ENCODE measurements at places on chromosomes 4 and X. TPM values are rescaled to one million over a fixed set of nuclear protein-coding genes. Genes with fewer than 3 reads are reported as not detected.

The UGT2B15 gene
- not detected for total RNA-seq

DNA sequence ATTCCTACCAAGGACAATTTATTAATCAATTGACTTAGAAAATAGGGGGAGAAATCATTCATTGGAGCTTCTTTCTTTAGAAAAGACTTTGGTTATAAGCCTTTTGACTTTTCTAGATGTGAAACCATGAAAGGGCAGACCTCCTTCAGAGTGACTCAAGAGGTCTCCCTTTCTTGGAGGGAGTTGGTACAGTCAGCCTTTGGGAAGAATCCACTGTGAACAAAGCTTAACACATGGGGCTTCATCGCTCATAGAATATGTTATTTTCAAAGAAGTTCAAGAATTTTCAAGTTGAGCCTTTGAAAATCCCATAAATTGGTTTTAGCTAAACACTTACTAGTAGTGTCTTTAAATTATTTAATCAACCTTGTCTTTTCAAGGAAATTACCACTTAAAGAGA lies 28.0 kb downstream of the RIPPLY1 start:
- DNase-seq: no peak

GRCh38 chr4:106312377-106312776 lies 3.6 kb downstream of the TBCK start:
- no peak for DNase-seq

DNA sequence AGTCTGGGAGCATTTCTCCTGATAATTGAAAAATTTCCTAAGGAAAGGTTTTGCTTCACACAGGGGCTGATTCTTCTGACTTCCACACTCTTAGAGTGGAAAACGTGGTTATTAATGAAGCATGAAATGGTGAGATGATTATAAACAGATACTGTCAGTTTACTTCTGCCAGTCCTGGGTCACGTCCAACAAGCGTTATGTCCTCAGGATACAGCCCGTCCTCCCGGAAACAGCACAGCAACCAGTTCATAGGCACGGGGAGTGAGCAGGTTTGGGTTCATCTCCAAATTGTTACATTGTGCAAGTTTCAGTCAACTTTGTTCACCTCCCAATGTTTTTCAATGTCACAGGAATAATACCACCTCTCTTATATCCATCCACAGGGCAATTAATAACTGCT lies 98.8 kb downstream of the NPNT start:
- no peak for DNase-seq

- no peak for DNase-seq
Observed at GRCh38 chrX:112852851-112853250, 12.2 kb upstream of the AMOT start.

- no peak for DNase-seq
Observed at GRCh38 chrX:13495232-13495631, 74.2 kb upstream of the EGFL6 start.

DNA sequence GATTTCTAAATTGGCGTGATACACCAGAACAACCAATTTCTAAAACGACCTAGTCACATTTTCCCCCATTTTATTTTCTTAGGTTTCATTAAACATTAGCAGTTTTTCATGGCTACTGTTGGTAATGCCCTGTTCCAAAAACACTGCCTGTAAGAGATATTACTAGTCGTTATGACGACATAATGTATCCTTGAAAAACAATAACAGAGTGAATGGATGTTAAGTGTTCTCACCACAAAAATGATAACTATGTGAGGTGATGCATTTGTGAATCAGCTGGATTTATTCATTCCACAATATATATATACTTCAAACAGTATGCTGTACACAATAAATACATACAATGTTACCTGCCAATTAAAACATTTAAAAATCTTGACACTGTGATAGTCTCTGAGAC lies 1147.6 kb upstream of the PCDH10 start:
- DNase-seq: no peak

DNA sequence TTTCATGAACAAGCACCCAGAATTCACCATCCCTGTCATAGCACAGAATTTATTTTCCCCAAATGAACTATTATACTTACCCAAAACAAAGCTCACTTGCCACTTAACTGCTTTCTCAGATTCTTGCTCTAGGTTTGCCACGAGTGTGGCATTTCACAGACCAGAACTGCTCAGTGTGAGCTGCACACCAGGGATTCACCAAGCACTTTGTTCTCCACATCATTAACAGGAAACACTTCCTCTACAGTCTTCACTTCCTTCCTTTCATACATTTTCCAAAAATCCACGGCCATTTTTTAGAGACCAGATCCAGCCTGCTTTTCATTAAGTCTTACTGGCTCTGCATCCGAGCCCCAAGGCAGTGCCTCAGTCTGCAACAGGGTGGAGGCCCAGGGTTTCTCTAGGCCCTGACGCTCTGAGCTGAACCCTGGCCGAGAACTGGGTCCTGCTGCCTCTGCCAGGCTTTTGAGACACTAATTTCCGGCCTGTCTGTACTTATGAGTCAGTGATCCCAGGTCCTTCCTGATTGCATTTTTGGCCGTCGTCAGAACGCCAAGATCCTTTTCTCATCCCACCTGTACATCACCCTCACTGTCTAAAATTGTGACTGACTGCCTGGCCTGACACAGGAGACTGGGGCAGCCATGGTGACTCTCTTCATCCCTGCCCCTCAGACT lies 67.6 kb upstream of the MTNR1A start:
- no peak for DNase-seq

DNA sequence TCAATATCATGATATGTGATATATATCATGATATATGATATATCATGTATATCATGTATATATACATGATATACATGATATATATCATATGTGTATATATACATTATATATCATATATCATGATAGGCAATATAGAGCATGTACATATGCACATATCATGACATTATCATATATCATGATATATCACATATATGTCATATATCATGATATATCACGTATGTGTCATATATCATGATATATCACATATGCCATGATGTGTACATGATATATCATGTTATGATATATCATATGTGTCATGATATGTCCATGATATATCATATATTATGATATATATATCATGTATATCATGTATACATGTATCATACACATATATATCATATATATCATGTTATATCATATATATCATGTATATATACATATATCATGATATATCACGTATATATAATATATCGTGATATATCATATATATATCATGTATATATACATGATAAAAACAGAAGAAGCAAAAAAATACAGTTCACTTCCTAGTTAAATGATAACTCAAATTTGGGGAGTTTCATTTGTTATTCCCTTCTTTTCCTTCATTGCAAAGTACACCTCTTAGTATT lies 670.1 kb upstream of the EPHA5 start:
- DNase-seq: no peak

- DNase-seq: no peak
Observed at GRCh38 chr4:18442957-18443356, 421.4 kb upstream of the LCORL start.

- no peak for DNase-seq
Observed at GRCh38 chr4:183996868-183997267, 91.8 kb downstream of the STOX2 start.

GRCh38 chr4:101200561-101200960 lies 146.8 kb downstream of the PPP3CA start:
- DNase-seq: no peak

DNA sequence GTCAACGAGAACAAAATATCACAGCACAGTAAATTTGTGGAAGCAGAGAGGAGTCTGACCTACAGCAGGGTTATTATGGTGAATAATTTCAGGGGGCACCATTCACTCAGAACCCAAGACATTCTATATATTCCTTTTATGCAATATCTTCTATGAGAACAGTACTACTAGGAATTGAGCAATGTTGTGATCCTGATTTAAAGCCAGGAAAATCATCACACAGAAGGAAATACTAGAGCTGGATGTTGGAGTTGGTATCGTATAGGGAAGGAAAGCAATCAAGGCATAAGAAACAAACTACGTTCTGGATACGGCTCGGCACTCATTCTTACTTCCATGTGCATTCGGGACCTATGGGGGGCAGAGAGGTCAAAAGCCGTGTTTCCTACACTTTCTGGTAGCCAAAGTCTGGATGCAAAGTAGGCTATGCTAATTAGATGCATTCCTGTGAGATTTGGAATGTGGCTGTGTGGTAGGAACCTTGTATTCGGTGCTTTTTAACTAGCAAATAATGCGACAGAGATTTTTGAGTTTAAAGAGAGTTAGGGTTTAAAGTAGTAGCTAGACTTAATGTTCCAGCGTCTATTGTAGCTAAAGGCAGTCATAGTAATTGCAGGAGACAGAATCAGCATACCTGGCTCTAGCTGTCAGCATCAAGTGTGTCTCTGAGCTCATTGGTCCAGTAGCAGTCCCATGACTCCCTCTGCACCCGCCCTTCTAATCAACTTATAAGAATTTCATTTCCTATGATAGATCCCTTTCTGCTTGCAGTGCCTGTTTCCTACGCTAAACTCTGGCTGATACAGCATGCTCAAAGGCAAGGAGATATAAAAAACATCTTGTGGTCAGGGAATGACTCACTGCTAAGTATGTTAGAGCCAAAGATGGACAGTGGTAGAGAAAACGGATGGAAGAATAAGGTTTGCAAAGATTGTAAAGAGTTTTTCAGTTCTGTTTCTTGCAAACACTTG lies 43.3 kb upstream of the PDGFC start:
- no peak for DNase-seq

The OCRL gene
- total RNA-seq: 0.96 TPM

The NAT8L gene
- total RNA-seq: 0.99 TPM
